ENCODE measurements at places on chromosomes 16 and 17.

DNA sequence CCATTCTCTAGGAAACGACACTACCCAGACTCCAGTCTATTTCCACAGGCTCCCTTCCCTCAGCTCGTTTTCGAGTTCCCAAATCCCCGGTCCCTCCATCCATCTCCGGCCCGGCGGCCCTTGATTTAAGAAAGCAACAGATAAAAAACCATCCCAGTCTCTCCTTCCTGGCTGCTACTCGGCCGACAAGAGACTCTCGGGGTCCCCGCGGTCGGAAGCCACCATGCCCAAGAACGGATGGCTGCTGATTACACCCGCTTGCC lies 182 bp downstream of the RPL26 start:
- DNase-seq, result no peak

GRCh38 chr16:85279825-85280545 lies 167.7 kb upstream of the CIBAR2 start:
- DNase-seq, result no peak

DNA sequence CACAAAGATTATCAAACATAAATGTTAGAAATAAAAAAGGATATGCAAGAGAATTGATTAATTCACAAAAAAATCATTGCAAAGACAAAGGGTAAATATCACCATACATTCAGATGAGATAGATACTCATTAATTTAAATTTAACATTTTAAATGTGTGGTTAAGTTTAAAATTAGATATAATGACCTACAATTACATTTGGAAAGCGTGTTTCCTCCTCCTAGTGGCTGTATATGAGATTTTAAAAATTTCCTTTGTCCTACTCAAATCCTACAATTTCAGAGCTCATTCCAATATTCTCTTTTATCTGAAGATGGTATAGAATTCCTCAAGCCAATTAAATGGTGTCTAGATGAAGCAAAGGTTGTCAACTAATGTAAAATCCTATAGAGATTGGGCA lies 169.2 kb upstream of the CDH8 start:
- no peak for DNase-seq

DNA sequence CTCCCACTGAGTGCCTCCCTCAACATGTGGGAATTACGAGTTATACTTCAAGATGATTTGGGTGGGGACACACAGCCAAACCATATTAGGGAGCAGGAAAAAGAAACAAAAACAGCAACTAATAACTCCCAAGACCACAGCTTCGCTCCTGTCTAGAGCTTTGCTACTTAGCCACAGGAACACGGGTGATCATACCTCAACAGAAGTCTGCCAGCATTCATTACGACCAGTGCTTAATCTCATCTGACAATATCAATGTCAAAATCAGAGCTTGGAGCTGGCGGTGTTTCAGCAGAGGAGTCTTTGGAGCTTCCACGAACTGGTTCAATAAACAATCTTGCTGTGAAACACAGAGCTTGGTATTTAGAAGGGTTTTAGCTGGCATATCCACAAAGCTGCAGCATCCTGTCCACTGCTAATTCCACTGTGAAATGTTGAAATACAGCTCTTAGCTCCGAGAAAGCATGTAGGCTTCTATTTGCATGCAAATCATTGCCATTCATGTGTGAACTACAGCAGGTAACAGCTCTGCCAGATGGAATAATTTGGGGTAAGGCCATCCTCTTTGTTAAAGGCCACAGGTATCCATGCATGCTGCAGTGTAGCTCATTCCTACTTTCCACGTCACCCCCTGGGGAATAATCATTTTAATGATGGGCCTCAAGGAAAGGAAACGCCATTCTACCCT lies 128.4 kb upstream of the GOT2 start:
- DNase-seq, result no peak

DNA sequence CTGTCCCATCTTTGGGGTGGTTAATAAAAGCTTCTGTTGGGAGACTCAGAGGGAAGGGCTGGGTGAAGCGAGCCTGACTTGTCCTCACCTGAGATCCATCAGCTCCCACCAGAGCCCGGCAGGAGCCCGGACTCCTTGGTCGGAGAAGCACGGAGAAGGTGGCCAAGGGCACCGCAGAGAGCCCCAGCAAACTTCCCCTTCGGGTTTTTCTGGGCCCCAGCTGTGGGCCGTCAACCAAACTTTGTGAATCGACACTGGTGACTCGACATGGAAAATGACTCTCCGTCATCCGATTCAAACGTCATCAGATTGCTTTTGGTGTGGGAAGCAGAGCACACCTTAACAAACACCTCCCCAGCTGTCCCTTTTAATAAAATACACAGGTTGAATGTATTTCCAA lies 21.4 kb downstream of the ENPP7 start:
- no peak for DNase-seq

- no peak for DNase-seq
Measured at GRCh38 chr17:78819402-78819801, 21.2 kb downstream of the USP36 start.

DNA sequence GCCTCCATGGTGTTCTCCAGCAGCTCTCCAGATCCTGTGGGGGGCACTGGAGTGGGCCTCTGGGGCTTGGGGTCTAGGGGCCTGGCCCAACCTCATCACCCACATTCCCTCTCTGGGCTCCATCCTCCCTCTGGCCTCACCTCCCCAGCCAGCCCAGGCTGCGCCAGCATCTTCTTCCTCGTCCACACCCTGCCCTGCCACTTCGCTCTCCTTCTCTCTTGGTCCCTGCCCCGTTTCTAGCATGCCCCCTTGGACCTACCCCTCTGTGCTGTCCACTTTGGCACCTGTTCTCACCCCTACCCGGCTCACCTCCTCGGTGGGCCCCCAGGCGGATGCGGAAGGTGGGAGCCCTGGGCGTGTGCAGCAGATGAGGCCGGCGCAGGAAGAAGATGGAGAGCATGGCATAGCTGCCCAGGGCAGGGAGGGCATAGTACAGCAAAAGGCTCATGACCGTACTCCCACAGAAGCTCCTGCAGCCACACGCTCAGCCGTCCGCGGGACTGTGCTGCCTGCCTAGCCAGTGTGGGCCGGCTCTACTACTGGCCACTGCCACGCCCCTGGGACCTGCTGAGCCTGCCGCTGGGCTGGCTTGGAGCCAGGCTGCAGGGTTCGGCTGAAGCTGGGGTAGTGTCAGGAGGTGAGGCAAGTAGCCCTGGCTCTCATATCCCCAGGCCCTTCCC lies at the start of gene GDPD3:
TSS of gene GDPD3 (minus strand) at position 507 of the 680 bp plus-strand sequence. CDS start at position 448, 59 bp downstream.
- DNase-seq, result no peak

DNA sequence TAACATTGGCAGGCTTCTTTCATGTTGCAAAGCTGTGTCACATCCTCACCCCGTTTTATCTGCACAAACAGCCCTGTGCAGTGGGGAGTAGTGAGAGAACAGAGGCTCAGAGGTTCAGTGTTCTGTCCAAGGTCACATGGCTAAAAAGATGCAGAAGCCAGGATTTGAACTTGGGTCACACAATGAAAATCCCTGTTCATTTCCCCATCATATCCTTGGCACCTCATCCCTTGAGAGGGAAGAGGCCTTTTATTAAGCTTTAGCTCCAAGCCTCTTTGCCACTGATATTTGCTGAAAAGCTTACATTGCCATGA lies 106.6 kb downstream of the AMFR start:
- DNase-seq, result no peak

DNA sequence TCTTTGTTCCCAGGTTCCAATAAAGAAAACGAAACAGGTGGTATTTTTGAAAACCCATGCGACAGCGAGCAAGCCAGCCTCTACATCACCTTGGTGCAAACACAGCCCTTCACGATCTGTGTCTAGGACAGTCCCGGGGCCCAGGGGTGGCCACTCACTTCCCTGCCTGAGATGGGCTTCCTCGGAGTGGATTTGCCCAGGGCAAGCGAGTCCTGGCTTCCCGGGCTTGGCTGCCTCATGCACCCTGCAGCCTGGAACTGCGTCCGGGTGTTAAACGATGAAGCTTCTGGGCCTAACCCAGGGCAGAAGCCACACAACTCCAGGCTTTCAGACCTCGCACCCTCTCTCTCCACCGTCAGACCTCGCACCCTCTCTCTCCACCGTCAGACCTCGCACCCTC lies 66.0 kb downstream of the RPH3AL start:
- no peak for DNase-seq

- DNase-seq, result no peak
Measured at GRCh38 chr16:6481894-6482293, 850.8 kb upstream of the RBFOX1 start.

DNA sequence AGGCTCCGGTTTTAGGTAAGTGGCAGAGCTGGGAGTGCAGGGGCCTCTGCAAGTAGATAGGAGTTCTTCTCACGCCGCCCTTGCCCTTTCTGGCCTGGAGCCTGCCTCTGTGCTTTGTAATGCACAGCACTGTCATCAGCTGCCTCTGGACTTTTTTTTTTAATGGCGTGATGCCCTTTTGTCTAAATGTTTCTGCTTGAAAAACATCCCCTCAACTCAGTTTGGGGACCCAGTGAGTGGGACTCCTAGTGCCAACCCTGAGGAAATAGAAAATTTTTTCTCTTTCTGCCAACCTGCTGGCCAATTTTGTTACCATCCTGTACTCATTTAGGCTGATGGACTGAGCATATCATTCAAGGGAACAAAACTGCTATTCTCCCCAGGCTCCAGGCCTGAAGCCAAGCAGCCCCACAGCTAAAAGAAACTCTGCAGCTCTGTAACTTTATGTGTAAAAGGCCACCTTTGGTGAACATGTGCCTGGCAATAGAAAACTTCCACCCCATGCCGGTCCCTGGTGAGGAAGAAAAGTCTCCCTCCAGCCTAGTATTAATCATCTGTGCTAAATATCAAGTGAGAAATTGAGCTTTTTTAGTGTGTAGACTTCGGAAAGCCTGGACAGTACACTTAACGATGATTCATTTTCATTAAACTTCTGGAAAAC lies 22.5 kb downstream of the SLC6A2 start:
- DNase-seq, result no peak

GRCh38 chr16:2025878-2026460 lies 733 bp upstream of the NHERF2 start:
- no peak for DNase-seq

DNA sequence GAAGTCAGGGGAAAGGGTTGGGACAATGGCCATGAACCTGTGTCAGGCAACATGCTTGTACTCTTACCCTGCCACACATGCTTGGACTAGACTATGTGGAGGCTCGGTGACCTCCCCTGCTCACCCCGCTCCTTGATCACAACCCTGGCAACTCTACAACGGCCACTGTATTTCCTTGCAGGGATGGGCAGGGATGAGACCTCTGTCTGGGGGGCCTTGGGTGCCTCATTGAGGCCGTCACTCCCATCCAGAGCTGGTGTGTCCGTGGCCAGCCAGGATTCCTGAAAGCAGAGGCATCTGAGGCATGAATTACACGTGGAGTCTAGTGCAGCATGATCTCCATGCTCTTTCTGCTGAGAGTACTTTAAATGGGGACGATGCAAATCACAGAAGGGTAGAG lies 948 bp downstream of the PLA2G15 start:
- no peak for DNase-seq

All from NCI-H345 (cell line).